ENCODE measurements at places on chromosomes 4 and X.

GRCh38 chrX:37659047-37659446 is 26.5 kb upstream of the XK start:
- no peak for DNase-seq

DNA sequence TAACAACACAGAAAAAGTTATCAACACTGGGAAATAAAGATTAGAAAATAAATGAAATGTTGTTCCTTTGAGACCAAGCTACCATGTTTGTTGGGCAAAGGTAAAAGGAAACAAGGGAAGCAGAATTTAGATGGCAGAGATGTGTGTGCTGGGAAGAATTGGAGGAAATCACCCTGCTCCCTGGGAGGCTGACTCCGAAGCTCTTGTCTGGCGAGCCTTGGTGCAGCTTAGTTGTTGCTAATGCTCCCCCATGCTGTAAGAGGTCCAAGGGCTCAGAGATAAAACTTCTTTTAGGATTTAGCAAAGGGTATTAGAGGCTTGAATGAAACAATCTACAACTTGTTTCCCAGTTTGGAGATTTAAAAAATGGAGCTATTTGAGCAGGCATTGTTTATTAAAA is 123.8 kb upstream of the DDIT4L start:
- no peak for DNase-seq

DNA sequence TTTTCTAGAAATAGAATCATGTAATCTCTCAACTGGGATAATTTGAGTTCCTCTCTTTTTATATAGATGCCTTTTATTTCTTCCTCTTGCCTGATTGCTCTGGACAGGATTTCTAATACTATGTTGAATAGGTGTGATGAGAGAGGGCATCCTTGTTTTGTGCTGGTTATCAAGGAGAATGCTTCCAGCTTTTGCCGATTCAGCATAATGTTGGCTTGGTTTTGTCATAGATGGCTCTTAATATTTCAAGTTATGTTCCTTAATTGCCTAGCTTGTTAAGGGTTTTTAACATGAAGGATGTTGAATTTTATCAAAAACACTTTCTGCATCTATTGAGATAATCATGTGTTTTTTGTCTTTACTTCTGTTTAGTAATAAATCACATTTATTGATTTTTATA is 58.7 kb downstream of the TMEM47 start:
- no peak for DNase-seq

DNA sequence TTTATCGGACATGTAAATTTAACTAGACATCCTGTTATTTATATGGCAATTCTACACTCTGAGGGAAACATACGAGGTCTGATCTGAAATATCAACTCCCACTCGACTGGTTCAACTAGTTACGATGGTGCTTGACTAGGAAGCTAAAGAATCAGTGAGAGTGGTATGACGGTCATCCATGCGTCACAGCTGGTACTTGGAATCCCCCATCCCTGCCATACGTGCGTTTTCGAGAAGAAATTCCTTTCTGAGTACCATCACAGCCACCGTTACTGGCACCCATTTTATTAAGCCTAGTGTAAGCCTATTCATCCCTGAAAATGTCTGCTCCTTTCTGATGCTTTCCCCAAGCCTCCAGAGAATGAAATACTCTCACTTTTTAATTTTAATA is 695 bp upstream of the PIGA start:
- no peak for DNase-seq

- DNase-seq = no peak
These were observed 43.3 kb upstream of the PPM1K start for GRCh38 chr4:88327665-88328064.

DNA sequence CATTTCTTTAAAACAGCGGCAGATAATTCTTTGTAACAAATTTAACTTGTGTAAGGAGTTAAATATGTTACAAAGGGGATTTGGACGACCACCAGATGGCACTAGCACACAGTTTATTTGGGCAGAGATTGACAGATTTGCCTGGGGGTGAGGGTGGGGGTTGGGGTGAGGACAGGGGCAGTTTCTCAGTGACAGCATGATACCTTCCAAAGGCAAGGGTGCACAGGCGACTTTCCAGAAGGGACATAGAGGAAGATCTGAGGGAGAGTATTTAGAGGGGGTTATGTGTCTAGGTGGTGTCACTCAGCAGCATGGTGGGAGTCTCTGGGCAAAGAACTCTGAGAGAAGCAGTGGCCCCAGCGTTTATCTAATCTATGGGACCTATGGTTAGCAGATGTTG is 9.6 kb upstream of the TMA16 start:
- DNase-seq = no peak

GRCh38 chrX:49001521-49002090 is 458 bp downstream of the GRIPAP1 start:
- peak; percentile 0 for DNase-seq

DNA sequence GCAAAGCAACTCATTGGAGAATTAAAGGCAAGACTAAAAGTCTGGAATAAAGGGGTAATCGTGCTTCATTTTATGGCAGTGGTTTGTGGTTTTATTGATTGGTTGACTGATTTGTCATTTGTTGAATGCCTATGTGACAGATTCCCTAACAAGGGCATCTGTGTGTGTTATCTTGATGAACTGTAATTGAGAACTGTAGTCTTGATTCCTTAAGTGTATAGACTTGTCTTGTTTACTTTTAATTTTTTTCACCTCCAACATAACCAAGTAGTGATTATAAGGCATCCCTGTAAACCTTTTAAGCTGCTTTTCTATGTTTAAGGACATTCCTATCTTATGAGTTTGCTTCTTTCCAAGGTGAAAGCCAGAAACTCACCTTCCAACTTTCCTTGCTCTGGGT is 216.0 kb upstream of the TAPT1 start:
- DNase-seq = no peak

GRCh38 chr4:119099227-119099810 is 36.3 kb upstream of the MYOZ2 start:
- DNase-seq = no peak

- DNase-seq = no peak
These were observed 601 bp upstream of the TCEANC start for GRCh38 chrX:13652287-13652793.

DNA sequence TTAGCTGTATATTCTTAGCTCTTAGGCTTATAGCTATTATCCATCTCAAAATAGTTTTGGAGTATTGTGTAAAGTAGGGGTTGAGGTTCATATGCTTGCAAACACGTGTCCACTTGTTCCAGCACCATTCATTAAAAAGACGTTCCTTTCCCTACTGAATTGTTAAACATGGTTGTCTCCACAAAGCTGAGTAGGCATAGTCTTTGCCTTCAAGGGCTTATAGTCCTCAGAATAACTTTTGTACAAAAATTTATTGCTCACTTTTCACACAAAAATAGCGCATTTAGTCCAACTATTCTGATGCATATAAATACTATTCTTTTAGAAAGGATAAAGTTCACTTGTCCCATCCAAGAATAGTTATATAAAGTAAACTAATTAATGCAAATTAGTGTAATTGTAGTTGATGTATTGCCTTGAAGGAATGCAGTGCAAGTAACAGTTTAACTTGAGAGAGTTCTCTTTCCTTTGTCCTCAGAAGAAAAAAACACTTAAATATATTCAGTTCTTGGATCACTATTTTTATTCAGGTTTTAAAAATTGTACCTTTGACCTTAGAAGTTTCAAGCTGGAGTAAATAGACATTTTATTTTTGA is 14.1 kb downstream of the LRIT3 start:
- DNase-seq = no peak

GRCh38 chrX:72297953-72298730 is 7.6 kb downstream of the CITED1 start:
- DNase-seq = no peak

DNA sequence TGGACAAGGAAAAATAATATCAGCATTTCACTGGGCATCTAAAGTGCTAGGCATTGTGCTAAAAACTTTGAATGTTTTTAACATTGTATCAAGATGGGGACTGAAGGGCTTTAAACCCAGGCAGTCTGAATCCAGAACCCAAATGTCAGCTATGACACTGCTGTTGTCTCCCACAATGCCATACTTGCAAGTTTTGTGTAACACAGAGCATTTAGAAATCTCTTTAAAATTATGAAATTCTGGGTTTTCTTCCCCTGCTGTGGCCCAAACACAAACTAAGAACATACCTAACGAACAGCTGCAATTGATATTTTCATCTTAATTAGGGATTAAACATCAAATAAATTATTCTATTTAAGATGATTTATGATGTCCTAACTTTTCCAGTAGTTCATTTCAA is 66.8 kb upstream of the LSM6 start:
- DNase-seq = no peak

- DNase-seq = no peak
These were observed 128.5 kb downstream of the LARP7 start for GRCh38 chr4:112765317-112765974.

- DNase-seq = no peak
These were observed 104.9 kb upstream of the GIMD1 start for GRCh38 chr4:106473515-106473914.

GRCh38 chr4:17203797-17204196 is 305.4 kb upstream of the LDB2 start:
- no peak for DNase-seq

- DNase-seq = no peak
These were observed 619.2 kb downstream of the RAPGEF2 start for GRCh38 chr4:159722052-159722451.

DNA sequence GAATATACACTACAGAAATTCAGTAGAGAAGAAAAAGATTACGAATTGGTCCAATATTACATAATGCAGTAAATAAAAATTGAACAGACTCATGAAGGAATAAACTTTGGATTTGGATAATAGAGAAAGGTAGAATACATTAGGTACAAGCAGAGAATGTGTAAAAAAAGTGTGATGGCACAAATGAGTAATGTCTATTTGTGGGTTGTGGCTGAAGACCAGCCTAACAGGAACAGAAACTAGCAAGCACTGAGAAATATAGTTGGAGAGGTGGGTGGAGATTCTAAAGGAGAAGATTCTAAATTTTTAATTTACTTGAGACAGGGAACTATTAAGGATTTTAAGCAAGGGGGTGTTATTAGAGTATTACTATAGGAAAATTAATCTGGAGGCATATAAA is 15.2 kb upstream of the CLOCK start:
- DNase-seq = no peak

DNA sequence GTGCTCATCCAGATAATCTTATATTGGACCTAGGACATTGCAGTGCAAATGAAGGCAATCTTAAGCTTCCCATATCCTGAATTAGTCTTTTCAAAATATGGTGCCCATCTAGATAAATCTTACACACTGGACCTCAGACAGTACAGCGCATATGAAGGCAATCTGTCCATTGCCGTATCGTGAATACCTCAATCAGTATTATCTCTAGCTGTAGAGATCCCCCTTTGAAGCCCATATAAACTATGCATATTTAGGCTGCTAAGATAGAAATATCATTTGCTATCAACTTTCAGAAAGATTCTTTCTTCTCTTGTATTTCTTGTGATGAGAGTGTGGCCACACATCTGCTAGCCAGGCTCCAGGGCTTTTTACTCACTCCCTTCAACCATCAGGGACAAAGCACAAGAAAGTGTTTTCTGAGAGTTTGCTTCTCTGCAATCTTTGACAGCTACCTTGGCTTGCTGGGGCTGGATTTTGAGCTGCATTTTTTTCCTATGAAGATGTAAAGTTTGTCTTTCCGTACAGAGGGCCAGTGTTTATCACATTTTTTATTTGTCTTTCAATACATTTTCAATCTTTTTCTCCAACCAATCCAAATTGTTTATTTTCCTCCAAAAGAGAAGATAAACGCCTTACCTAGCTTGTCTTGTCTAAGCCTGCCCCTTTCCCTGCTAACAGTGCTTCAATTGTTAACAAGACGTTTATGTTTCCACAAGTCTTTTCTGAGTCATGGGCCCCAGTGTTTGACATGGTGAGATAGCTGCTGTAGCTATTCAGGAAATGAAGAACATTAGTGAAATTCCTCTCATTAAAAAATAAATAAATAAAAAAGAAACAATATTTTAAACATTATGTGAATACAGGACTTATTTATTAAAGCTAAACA is 57.6 kb upstream of the FAT1 start:
- DNase-seq = no peak

- no peak for DNase-seq
These were observed 66.1 kb downstream of the TNIP2 start for GRCh38 chr4:2689825-2690700.

DNA sequence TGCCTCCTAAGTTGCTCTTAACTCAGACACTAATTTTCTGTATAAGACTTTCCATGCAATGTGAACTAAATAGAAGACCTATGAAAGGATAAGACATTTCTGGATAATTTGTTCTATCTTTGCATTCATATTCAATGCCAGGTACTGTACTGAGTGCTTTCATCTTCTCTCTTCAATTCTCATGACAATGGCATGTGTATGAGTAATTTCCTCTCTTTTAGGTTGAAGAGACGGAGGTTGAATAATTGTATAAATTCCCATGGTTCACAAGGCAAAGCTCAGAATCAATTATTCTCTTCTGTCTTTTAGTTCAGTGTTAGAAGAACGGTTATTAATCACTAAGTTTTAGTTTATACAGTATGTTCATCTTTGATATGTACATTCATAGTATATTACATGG is 29.3 kb upstream of the CFAP299 start:
- no peak for DNase-seq

DNA sequence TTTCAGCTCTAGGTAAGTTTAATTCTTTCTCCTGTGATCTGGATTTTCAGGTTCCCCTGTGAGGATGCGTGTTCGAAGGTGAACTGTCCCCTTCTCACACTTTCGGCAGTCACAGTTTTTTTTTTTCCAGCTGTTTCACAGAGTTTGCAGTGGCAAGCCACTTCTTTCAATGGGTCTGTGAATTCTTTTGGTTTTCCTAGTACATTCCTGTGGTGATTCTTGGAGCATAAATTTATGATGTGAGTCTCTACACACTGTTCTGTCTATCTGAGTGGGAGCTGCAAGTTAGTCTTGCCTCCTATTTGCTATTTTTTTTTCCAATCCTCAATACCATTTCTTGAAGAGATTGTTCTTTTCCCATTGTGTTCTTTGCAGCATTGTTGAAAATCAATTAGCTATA is 595.5 kb downstream of the RAPGEF2 start:
- no peak for DNase-seq

- no peak for DNase-seq
These were observed 255.2 kb downstream of the COX7B2 start for GRCh38 chr4:46653842-46654241.

DNA sequence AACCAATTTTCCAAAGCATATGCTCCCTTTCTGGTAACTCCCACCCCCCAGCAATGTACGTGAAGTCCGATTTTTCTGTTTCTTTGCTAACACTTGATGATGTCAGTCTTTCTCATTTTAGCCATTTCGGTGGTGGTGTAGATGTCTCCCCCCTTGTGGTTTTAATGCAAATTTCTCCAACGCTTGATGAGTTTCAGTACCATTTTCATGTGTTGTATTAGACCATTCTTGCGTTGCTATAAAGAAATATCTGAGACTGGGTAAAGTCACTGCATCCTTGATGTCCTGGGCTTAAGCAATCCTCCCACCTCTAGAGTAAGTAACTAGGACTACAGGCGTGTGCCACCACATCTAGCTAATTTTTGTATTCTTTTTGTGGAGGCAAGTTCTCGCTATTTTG is 148.4 kb upstream of the VCX3A start:
- no peak for DNase-seq
